SK-N-SH (cell line): ENCODE measurements at places on chromosomes 2 and 18. TPM values are rescaled to one million over a fixed set of nuclear protein-coding genes. Genes with fewer than 3 reads are reported as not detected.

CYS1 gene
- 0.62 and 1.2 TPM in 2 replicates for polyA plus RNA-seq

GRCh38 chr2:194564422-194564821 is 1092.6 kb upstream of the SLC39A10 start:
- no peak overlapping the region; the same call in 1 of the 2 replicates for H3K27ac ChIP-seq
- H3K36me3 ChIP-seq, result no peaks in the 10 kb centered on the region
- no peaks in the 10 kb centered on the region for H3K27me3 ChIP-seq
- H3K4me1 ChIP-seq, result no peaks in the 10 kb centered on the region
- no peak for DNase-seq

DNA sequence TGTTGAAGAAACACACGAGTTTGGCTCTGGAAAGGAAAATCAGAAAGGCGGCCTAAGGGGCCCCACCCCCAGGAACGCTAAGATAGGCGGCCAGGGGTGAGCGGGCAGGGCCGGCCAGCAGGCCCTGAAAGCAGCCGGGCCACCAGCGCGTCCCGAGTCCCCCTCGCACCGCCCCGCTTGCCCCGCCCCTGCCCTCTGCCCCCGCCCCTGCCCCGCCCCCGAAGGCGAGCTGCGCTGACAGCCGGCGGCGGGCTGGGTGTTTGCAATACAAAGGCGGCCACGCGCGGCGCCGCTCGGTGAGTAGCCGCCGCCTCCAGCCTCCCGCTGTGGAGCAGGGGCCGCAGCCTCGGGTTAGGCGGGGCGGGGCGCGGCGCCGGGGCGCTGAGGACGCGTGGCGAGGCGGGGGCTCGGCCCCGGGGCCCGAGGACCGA is at the start of gene LPIN1:
Gene LPIN1, plus strand, starts transcription at position 257 of the 431 bp plus-strand sequence. CDS start 18,910 bp downstream, outside the sequence.
- DNase-seq, result peak; percentile 99
- peak within 1 kb of the TSS; percentile 92 for H3K27ac ChIP-seq
- peak within 1 kb of the TSS; percentile 92 for H3K4me3 ChIP-seq

GRCh38 chr2:235607546-235608199 is 113.8 kb downstream of the AGAP1 start:
- H3K36me3 ChIP-seq, result no peaks in the 10 kb centered on the region
- DNase-seq, result no peak
- no peak overlapping the region for H3K4me3 ChIP-seq
- H3K27me3 ChIP-seq, result no peaks in the 10 kb centered on the region
